Endothelial cell of umbilical vein (primary cell): ENCODE measurements at places on chromosomes 2 and 18. TPM values are rescaled to one million over a fixed set of nuclear protein-coding genes. Genes with fewer than 3 reads are reported as not detected.

GRCh38 chr2:176158186-176158591 lies 1.1 kb downstream of the HOXD3 start:
- no peak overlapping the region for H3K27ac ChIP-seq
- DNase-seq = no peak
- H3K27me3 ChIP-seq = no peaks in the 10 kb centered on the region

DNA sequence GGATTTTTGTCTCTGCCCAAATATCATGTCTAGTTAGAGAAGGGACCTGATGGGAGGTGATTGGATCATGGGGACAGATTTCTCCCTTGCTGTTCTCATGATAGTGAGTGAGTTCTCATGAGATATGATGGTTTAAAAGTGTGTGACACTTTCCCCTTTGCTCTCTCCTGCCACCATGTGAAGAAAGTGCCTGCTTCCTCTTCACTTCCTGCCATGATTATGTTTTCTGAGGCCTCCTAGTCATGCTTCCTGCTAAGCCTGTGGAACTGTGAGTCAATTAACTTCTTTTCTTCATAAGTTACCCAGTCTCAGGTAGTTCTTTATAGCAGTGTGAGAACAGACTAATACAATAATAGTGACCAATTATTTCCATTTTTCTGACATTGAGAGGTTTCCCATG lies 167.3 kb upstream of the CYRIA start:
- no peaks in the 10 kb centered on the region for H3K36me3 ChIP-seq
- no peaks in the 10 kb centered on the region for H3K27me3 ChIP-seq
- no peak for DNase-seq

DNA sequence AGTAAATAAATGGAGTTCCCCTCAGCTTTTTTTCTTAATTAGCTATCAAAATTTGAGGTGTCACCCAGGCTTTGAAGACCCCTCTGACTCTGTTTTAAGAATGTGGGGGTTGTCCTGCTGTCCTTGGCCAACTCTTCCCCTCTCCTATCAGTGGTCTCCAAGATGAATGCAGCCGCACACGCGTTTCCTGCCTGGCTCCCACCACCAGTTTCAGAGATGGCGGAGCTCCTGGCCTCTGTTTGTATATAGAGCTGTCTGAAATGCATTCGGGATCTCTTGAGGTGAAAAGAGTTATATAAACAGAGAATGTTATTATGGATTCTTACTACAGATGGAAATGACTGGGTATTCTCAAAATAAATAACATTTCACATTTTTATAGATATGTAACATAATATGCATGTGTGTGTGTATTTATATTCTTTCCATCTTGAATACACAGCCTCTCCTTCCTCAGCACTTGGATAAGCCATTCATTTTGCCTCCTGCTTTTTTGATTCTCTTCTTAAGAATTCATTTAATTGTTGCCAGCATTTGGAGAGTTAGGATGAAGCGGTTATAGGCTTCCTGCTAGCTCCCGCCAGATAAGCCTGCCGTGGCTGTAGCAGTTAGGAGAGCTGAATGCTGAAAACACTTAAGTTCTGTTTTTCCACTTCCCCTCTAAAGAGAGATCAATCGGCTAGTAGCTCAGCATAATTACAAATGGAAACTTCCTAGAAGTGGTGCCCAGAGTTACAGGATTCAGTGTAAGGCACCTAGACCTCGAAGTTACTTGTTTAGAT lies 659.3 kb upstream of the FANCL start:
- no peak overlapping the region for H3K27ac ChIP-seq
- H3K4me3 ChIP-seq = no peak overlapping the region
- no peaks in the 10 kb centered on the region for H3K36me3 ChIP-seq
- no peaks in the 10 kb centered on the region for H3K4me1 ChIP-seq
- H3K27me3 ChIP-seq = no peaks in the 10 kb centered on the region

The RAB6C gene
- not detected in 2 replicates for total RNA-seq

DNA sequence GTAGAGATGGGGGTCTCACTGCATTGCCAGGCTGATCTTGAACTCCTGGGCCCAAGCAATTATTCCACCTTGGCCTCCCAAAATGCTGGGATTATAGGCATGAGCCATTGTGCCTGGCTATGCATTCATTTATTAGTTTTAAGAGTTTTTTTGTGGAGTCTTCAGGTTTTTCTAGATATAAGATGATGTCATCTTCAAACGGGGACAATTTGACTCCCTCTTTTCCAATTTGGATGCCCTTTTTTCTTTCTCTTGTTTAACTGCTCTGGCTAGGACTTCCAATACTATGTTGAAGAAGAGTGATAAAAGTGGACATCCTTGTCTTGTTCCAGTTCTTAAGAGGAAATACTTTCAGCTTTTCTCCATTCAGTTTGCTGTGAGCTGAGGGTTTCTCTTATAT lies 113.7 kb upstream of the PARD3B start:
- H3K4me1 ChIP-seq = no peaks in the 10 kb centered on the region
- H3K27ac ChIP-seq = no peak overlapping the region
- no peak for DNase-seq

The CROCC2 gene
- not detected in 2 replicates for total RNA-seq
